Karpas-422 (cell line): ENCODE measurements at places on chromosomes 13 and 19. TPM values are rescaled to one million over a fixed set of nuclear protein-coding genes. Genes with fewer than 3 reads are reported as not detected.

DNA sequence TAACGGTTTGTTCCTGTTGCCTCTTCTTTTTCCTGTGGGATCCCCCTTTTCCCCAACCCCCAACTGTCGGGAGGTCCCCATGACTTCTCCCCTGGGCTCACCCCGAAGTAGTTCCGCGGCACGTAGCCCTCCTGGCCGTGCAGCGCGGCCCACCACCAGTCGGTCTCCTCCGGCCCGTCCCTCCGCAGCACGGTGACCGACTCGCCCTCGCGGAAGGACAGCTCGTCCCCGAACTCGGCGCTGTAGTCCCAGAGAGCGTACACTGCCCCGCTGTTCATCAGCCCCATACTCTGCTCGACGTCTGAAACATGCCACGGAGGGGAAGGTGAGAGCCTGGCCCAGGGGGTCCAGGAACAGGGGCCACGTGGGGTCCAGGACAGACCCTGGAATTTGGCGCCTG, 12.1 kb upstream of the ERCC2 start:
- no peaks in the 10 kb centered on the region for H3K4me1 ChIP-seq
- H3K27ac ChIP-seq = no peak overlapping the region
- no peak overlapping the region for H3K4me3 ChIP-seq

DNA sequence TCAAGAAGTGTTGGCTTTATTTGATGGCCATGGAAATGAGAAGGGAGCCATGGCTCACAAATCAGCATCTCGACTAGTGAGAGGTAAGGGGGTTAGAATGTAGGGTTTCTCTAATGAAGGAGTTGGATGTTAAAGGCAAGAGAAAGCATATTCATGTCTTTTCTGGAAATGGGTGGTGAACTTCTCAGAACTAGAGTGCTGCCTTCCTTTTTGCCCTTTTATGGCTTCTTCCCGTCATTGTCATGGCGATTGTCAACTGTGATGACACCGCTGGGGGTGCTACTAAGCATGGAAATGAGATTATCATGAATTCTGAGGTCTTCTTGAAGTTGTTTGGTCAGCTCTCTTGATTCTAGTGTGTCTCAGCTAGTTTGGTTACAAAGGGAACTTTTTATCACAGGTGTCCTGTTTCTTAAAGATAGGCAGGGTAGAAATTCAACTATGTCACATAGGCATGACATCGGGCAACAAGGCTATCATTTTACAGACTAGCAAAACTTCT, 180.4 kb downstream of the LIG4 start:
- no peaks in the 10 kb centered on the region for H3K4me1 ChIP-seq
- H3K27me3 ChIP-seq = no peaks in the 10 kb centered on the region
- H3K27ac ChIP-seq = no peak overlapping the region
- no peaks in the 10 kb centered on the region for H3K36me3 ChIP-seq
- no peak overlapping the region for H3K4me3 ChIP-seq

SOX21 gene
- not detected in 2 replicates for total RNA-seq

SSC5D gene
- total RNA-seq = 1.0 TPM in 1 of 2 replicates, not detected in the other

SIAH3 gene
- total RNA-seq = not detected in 2 replicates

PPAN gene
- total RNA-seq = 30.4 and 77.1 TPM in 2 replicates

SLC10A2 gene
- not detected in 2 replicates for total RNA-seq

- no peaks in the 10 kb centered on the region for H3K36me3 ChIP-seq
- H3K4me1 ChIP-seq = no peaks in the 10 kb centered on the region
- DNase-seq = no peak
Observed at GRCh38 chr19:45146251-45146650, 14.5 kb downstream of the NKPD1 start.
